Urinary bladder (tissue), 4 donors: ENCODE measurements at places on chromosomes 7 and 10. TPM values are rescaled to one million over a fixed set of nuclear protein-coding genes. Genes with fewer than 3 reads are reported as not detected.

The OPALIN gene
- not detected for total RNA-seq

- DNase-seq: peak; percentile 15
Measured at GRCh38 chr10:31320550-31321211, 1.7 kb downstream of the ZEB1 start.

DNA sequence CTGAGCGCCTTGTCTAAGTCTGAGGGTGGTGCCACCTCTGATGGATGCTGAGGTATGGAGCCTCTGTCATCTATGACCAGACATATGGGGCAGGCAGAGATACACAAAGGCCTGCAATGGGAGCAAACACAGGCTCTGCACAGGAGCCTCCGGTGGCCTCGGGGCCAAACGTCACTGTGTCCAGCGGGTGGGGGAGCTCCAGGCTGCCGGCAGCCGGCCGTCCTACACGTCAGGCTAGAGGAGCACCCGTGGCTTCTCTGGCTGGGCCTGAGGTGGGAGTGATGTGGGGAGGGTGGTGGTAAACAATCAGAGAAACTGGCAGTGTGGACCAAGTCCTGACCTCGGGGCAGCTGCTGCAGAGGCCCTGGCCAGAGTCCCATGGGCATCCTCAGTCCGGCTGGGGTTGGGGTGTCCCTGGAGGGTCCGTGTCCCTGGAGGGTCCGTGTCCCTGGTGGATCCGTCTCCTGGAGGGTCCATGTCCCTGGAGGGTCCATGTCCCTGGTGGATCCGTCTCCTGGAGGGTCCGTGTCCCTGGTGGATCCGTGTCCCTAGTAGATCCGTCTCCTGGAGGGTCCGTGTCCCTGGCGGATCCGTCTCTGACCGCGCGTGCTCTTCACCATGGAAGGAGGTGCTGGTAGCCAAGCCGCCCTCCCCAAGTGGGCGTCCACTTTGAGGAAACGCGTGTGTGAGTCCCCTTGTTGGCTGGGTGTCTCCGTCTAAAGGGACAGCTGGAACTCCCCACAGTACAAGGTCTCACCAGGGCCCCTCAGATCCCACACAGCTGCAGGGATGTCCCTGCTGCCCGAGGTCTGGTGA is 24.2 kb upstream of the FAM20C start:
- DNase-seq: no peak

DNA sequence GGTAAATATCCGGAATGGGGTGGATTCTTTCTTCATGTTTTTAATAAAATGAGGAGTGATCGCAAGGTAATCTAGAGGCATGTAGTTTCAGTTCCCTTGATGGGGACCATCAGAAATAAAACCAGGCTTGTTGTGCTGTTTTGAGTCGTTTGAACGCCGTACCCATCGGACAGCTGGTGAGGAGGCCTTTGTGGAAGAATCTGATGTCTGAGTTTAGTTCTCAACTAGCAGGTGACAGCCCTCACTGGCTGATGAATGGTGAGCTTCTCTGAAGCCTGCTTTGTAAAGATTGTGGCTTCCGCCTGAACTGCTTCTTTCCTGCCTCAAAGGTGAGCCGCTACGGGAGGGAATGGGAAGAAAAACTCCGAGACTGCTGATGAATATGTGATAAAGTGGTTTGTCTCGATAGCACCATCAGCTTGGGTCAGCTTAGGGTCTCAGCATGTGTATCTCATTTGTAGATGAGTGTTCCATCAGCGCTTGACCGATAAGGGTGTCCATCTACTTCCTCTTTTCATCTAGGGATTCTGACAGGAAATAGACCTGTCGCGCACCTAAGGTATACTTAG is 977 bp downstream of the TMEM248 start:
- no peak for DNase-seq

- DNase-seq: no peak
Measured at GRCh38 chr7:17371671-17372524, 73.4 kb downstream of the AHR start.

DNA sequence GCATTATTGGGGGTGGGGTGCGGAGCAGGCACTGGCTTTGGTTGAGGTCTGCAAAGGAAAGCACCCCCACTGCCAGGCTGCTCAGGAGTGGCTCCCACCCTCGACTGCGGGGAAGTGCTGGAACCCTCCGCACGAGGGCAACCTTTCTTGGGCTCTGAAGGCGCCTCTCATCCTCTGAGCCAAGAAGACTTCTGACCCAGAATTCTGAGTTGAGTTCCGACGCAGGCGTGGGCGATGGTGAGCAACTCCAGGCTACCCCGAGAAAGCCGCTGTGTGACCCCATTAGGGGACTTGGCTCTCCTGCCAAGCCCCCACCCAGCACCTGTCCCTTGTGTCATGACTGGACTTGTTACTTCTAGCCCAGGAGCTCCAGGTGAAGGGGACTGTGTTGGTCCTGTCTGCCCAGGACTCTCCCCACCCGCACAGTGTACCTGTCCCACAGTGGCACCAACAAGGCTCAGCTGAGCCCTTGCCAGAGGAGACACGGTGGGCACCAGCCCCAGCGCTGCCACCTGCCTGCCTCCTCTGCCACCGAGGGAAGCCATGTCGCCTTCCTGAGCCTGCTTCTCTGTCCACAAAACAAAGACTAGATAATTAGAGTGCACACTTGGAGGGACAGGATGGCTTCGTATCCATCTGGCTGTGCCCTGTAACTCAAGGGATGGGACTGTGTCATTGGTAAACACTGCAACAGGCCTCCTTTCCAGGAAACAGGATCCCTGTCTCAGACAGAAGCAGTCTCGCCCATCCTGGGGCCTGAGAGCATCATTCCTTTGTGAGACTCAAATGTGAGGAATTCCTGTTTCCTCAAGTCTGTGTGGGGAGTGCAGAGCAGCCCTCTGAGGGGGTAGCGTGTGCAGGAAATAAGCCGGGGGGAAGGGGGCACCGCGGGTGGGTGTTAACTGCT is 128.8 kb downstream of the LHPP start:
- DNase-seq: no peak

GRCh38 chr7:91230503-91230902 is 33.7 kb upstream of the FZD1 start:
- DNase-seq: no peak

The MYPN gene
- total RNA-seq: 3.1 TPM

- no peak for DNase-seq
Measured at GRCh38 chr7:127887631-127888030, 143.6 kb downstream of the LRRC4 start.

DNA sequence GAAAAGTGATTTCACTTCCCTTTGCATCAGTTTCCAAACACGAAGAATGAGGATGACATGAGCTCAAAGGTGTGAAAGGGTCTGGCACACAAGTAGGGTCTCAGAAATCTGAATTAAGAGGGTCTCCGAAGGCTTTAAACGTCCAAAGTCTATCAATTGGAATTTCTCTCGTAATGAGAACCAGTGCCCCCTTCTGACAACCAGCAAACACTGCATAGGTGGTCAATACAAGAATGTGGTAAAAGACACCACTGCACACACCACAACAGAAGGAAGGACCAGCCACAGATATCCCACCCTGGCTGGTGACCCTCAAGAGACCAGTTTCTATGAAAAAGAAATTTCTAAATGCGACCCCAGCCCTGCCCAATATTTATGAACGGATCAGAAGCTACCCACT is 78.1 kb downstream of the CALN1 start:
- no peak for DNase-seq

The SPAG6 gene
- total RNA-seq: 0.37 TPM

GRCh38 chr7:24372961-24373955 is 89.3 kb downstream of the NPY start:
- DNase-seq: no peak
